ENCODE measurements at places on chromosomes 2 and 18. TPM values are rescaled to one million over a fixed set of nuclear protein-coding genes. Genes with fewer than 3 reads are reported as not detected.

Gene PLCD4
- 5.7 TPM for total RNA-seq

DNA sequence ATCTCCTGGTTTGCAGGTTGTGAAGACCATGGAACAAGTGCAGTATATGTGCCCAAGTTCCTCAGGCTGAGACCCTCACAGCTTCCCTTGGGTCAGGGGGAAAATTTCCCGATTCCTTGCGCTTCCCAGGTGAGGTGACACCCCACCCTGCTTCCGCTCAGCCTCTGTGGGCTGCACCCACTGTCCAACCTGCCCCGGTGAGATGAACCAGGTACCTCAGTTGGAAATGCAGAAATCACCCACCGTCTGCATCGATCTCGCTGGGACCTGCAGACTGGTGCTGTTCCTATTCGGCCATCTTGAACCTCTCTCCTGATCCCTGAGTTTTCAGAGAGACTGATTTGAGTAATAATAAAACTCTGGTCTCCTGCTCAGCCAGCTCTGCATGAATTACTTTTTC is 30.6 kb downstream of the CHCHD5 start:
- no peak for ATAC-seq

GRCh38 chr18:3329471-3329870 is 67.5 kb downstream of the MYL12B start:
- no peak for ATAC-seq

GRCh38 chr2:117693651-117694050 is 120.8 kb upstream of the DDX18 start:
- no peak for ATAC-seq

Gene DYNAP
- 26.2 TPM for total RNA-seq

DNA sequence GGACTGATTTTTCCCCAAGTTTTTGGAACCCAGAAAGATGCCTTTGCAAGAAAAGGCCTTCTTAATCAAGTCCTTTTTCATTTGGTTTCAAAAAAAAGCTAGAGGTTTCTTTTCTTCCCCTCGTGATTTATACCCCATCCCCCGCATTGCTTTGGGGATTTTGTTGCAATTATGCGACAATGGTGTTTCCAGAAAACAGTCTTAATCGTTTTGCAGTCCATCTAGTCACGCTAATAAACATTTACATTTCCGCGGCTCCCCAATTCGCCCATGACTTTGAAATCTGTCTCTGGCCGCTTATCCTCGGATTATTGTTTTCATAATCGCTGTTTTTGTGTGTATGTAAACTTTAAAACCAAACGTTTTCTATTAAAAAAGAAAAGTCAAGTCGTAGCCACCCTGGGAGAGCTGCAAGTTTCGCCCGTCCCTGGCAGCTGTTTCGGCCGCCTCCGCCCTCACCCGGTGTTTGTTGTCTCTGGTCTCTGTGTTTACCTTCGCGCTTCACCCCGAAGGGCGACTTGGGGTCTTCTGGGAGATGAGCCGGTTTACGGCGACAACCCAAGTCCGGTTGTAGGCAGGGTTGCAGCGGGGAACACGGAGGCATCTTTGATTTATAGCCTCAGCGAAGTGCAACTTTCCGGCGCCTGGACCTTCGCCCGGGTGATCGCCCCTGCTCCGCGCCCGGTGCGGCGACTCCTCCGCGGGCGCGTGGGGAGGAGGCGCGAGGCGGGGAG is 667 bp downstream of the SP9 start:
- no peak for ATAC-seq

Gene SFT2D3
- 3.6 TPM for total RNA-seq

Gene SLC9A4
- 0.08 TPM for total RNA-seq

GRCh38 chr2:24708537-24709152 is 84.5 kb downstream of the PTRHD1 start:
- ATAC-seq, result peak; percentile 33

- ATAC-seq, result peak; percentile 42
Observed at GRCh38 chr2:186309901-186310300, 176.2 kb upstream of the ZC3H15 start.

DNA sequence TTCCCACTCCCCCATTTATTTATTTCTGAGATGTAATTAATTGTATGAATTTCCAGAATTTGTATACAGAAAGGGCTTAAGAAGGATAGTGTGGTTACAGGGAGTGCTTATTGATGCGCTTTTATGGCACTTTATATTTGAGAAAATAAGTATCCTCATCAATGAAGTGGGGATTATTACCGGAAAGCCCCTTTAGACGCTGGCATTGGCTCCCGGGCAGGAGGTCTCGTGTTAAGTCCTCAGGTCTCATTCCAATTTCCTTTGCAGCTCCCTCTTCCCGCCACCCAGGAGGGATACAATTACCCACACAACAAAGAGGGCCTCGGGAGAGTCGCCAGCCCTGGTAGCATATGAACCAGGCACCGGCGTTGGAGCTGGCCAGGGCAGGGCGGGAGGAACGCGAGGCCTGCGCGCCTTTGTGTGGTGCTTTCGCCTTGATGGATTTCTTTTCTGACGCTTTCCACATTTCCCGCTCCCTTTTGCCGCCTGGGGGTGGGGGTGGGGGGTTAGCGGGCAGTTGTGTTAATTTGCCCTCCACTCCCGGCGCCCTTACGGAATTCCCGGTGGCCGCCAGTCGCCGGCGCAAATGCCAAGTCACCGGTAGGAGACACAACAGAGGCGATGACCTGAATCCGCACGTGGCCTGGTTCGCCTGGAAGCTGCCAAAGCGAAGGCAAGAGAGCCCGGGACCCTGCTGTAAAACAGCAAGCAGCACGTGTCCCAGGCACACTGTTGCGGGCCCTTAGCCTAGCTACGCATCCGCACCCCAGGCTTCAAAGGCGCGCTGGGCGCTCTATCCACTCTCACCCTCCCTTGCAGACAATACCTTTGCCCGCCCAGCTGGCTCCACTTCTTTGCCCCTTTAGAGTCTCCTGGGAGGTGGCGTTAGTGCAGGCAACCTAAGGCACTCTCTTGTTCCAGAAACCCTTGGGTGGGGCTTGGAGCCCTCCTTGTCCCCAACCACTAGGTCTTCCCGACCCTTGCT is 3.3 kb downstream of the GAD1 start:
- no peak for ATAC-seq

Gene ANKRD44
- 6.8 TPM for total RNA-seq

- no peak for ATAC-seq
Observed at GRCh38 chr18:79582978-79583377, 96.6 kb upstream of the CTDP1 start.

- no peak for ATAC-seq
Observed at GRCh38 chr2:130755256-130756052, at the start of gene AMER3. Gene AMER3 (plus strand): TSS chr2:130755540. CDS start chr2:130762073, 6,533 bp downstream.

Gene PID1
- 1.2 TPM for total RNA-seq

Gene ZNF532
- total RNA-seq, result 28.3 TPM

Gene ERCC3
- 19.0 TPM for total RNA-seq

- ATAC-seq, result peak; percentile 64
Observed at GRCh38 chr18:43661570-43661969, 384.3 kb upstream of the SYT4 start.

Gene DRC1
- total RNA-seq, result not detected

GRCh38 chr18:3898861-3899613 is 449.1 kb downstream of the TGIF1 start:
- no peak for ATAC-seq

Gene HDHD2
- total RNA-seq, result 28.5 TPM

- no peak for ATAC-seq
Observed at GRCh38 chr2:239154971-239155805, 245.6 kb downstream of the HDAC4 start.

DNA sequence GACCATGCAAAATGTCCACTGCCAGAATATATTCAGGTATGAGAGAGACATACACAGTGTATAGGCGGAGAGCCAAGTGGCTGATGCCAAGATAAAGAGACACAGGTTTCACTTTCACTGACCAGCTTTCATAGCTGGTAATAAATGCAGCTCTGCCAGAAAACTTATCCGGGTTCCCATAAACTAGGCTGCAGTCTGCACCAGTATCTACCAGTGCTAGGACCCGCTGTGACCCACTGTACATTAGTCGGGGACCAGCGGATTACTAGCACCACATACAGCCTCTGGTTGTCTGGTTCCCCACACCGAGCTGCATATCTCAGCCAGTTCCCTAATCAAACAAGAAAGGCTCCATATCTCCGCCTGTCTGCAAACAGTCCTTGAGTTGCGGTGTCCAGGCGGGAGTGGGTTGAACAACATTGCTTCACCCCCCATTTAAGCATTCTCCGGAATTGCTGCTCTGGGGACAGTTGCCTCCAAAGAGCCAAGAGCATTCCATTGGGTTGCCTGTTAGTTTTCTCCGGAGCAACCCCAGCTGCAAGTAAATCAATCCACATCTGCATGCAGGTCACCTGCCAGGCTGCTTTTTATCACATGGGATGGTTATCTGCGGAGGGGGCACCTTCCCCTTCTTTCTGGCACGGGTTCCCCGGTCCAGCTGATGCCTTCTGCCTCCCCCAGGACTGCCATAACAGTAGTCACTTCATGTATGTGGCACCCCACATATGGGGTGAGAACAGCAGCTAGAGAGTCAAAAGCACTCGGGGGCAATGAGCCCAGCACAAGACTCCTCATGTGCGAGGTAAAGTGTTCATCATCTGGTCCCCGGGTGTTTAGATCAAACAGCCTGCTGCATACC is 18.0 kb upstream of the KLHL23 start:
- ATAC-seq, result no peak

GRCh38 chr2:173855661-173856060 is 109.5 kb downstream of the SP3 start:
- ATAC-seq, result no peak

GRCh38 chr18:34458410-34458977 is 233.8 kb upstream of the NOL4 start:
- no peak for ATAC-seq

DNA sequence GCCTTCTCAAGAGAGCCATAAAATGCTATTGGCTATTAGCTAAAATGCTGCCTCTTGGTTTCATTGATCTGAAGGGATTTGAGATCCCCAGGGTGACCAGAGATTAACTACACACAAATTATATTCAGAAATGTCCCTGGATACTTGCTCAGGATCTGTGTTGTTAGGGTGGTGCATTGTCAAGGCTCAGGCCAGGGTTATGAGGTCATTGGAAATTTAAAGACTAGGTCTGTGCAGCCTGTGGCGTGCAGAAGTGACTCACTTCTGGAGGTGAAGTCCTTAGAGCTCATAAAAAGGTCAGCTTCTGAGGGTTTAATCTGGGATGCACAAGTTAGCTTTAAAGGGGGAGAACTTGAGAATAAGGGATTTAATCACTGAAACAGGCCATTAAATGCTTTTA is 23.5 kb downstream of the LRRTM1 start:
- no peak for ATAC-seq

Gene ICA1L
- 1.5 TPM for total RNA-seq

Gene SLC9A2
- 0.20 TPM for total RNA-seq

- no peak for ATAC-seq
Observed at GRCh38 chr2:75100011-75100800, 99.1 kb downstream of the TACR1 start.

GRCh38 chr2:121888189-121888557 is 132.7 kb downstream of the TSN start:
- peak; percentile 78 for ATAC-seq

Gene SERPINB5
- 213 TPM for total RNA-seq

GRCh38 chr2:31404302-31404701 is 10.2 kb downstream of the XDH start:
- ATAC-seq, result no peak

Gene EML6
- total RNA-seq, result 5.2 TPM

DNA sequence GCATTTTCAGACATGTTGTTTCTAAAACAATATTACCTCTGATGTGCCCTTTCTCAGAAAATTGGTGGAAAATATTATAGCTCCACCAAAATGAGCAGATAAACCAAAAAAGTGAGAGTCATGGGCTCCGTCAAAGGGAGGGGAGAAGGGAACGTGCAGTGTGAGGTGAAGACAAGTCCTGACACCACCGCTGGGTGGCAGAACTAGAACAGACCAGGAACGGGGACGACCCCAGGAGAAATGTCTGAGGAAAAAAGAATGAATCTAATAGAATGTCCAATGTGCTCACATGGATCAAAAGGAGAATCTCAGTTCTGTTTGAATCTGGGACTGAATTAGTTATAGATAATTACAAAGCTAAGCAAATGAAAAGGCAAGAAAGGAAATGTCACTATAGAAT is 22.6 kb upstream of the BCL2 start:
- no peak for ATAC-seq

- ATAC-seq, result no peak
Observed at GRCh38 chr2:134310107-134311079, 56.5 kb downstream of the MGAT5 start.

GRCh38 chr2:159758686-159759085 is 39.3 kb downstream of the CD302 start:
- ATAC-seq, result peak; percentile 55

GRCh38 chr2:119233326-119234020 is 9.8 kb downstream of the STEAP3 start:
- no peak for ATAC-seq

DNA sequence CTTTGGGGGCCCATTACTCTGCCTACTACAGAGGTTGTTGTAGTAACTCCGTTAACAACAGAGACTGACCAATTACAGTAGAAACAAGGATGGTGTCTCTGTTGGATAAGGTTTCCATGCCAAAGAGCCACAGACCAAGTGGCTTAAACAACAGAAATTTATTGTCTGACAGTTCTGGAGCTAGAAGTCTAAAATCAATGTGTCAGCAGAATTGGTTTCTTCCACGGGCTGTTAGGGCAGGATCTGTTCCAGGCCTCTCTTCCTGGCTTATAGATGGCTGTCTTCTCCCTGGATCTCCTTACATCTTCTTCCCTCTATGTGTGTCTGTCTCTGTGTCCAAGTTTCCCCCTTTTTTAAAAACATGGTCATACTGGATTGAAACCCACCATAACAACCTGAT is 135.3 kb downstream of the AKAIN1 start:
- ATAC-seq, result no peak

Gene GKN1
- not detected for total RNA-seq

Gene ANKAR
- 2.7 TPM for total RNA-seq

- no peak for ATAC-seq
Observed at GRCh38 chr2:207498427-207498826, 31.3 kb upstream of the CREB1 start.

- no peak for ATAC-seq
Observed at GRCh38 chr18:42429196-42429595, 474.2 kb downstream of the PIK3C3 start.

DNA sequence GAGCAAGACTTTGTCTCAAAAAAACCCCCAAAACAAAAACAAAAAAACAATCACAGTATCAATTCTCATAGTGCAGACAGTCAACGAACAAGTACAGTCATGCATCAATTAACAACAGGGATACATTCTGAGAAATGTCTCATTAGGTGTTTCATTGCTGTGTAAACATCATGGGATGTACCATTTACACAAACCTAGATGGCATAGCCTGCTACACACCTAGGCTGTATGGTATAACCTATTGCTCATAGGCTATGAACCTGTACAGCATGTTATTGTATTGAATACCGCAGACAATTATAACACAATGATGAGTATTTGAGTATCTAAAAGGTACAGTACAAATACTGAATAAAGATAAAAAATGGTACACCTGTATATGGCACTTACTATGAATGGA is 67.8 kb upstream of the LMAN1 start:
- ATAC-seq, result peak; percentile 97

All from esophagus mucosa (tissue), 1 donor.